T1000 (cell line): ENCODE measurements at places on chromosomes 5 and 9.

GRCh38 chr9:14258660-14259239 is 55.2 kb downstream of the NFIB start:
- DNase-seq, result no peak

GRCh38 chr5:25850581-25850980 is 1187.8 kb downstream of the CDH9 start:
- DNase-seq, result no peak

- no peak for DNase-seq
Observed at GRCh38 chr5:122156724-122157325, 27.5 kb downstream of the ZNF474 start.

GRCh38 chr5:157370967-157371366 is 89.0 kb upstream of the NIPAL4 start:
- no peak for DNase-seq

GRCh38 chr5:5387777-5388176 is 34.7 kb upstream of the ICE1 start:
- DNase-seq, result no peak

GRCh38 chr9:107660976-107661375 is 171.4 kb upstream of the KLF4 start:
- DNase-seq, result no peak

- no peak for DNase-seq
Observed at GRCh38 chr5:154133591-154133990, 56.9 kb upstream of the GALNT10 start.

- DNase-seq, result no peak
Observed at GRCh38 chr5:117761186-117761585, 1186.6 kb upstream of the SEMA6A start.
